EL (cell line): ENCODE measurements at places on chromosomes 7 and 10.
A peak's percentile ranks its signal among the peaks of the same experiment; 100 is the strongest.

DNA sequence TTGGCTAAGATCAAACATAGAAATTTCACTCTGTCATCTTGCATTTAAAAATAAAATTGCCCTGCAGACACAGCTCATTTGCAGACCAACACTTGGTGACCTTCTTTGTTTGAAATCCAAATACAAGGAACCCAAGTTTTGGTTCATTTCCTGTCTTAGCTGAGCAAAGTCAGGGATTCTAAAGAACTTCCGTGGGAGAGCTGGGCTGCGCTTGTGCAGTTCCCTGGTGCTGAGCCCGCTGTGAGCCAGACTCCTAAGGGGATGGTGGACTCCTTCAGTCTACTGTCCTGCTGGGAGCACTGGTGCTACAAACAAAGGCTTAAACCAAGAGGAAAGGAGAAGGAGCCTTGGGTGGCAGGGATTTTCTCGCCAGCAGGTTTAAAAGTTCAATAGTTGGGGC, 60.0 kb downstream of the MYOF start:
- no peak for DNase-seq

- DNase-seq: no peak
Measured at GRCh38 chr7:72335561-72336381, 76.4 kb downstream of the CALN1 start.

GRCh38 chr10:71270301-71271220, 48.5 kb upstream of the SLC29A3 start:
- DNase-seq: peak; percentile 77

DNA sequence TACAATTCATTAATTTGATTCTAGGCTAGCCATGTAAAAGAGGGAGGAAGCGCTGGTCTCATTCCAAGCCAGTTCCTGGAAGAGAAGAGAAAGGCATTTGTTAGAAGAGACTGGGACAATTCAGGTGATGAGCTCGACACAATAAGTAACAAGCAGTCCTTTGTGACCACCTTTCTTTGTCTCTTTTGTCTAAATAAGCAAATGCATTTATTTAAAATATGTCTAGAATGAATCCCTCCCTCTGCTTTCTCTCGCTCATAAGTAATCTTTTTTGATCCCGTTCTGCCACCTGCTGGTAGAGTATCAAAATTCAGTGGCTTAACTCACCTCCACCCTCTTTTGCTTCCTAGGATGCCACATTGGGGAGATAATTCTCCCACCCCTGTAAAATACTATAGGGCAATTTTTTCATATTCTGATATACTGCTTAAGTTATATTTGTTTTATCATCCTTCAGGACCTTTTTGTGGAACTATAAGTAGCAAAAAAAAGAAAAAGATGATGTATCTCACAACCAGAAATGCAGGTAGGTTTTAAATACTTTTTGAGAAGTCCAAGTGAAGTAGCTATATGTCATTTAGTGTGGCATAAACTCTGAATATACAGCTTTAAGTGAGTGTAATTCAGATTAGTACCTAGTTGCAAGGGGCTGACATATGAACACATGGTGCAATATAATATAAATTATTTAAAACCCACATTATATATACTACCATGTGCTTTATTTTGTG, 91.5 kb downstream of the GSDME start:
- peak; percentile 55 for DNase-seq

DNA sequence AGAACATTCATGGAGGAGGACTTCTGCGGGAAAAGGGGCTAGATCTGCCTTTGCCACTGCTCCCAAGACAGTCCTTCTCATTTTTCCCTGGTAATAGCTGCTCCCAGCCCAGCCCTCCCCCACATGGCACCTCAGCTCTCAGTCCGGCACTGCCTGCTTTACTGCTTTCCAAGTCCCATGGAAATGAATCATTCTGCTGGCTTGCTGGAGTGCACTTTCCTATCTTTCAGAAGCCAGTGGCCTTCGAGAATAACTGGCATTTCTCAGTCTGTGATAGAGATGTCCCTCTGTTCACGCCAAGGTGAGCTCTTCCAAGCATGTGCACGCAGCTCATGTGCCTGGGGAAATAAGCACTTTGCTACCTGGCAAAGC, 61.4 kb downstream of the SYPL1 start:
- DNase-seq: peak; percentile 58

- DNase-seq: no peak
Measured at GRCh38 chr10:78277314-78278057, 243.8 kb downstream of the RPS24 start.

- no peak for DNase-seq
Measured at GRCh38 chr7:135933509-135934188, 43.5 kb downstream of the MTPN start.

DNA sequence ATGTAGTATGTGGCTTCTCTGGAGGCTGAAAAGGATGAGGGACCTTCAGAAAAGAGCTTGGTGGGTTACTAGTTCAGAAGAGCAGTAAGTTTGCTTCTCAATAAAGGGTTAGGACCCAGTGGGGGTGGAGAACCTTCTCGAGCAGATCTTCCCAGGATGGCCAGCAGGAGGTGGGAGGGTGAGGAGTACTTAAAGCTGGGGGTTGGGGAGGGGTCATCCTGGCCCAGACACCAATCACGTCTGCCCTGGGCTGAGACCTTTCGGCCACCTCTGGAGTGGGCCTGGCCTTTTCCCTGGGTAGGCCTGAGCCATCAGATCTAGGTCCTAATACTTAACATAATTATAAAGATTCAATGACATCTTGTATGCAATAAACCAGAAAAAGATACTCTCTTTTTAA, 149.0 kb upstream of the TCF7L2 start:
- DNase-seq: no peak

GRCh38 chr10:118499186-118499585, 96.3 kb downstream of the PRLHR start:
- DNase-seq: no peak

DNA sequence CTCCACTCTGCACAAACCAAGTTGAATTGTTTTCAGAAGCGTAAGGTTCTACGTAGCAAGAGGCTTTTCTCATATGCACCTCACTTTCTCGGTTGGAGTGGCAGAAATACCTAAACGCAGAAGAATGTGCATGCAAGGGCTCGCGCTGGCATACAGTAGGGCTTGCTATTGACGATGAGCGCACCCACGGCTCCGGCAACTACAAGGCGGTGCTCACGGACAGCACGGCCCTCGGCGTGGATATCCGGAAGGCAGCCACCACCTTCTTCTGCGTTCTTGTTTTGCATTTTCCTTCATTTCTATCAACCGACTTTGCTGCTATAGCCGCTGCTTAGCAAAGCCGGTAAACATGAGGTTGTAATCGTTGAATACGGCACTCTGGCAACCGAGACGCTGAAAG, 51.1 kb upstream of the UBE3C start:
- no peak for DNase-seq

- DNase-seq: no peak
Measured at GRCh38 chr7:150924369-150924781, 53.7 kb downstream of the KCNH2 start.

DNA sequence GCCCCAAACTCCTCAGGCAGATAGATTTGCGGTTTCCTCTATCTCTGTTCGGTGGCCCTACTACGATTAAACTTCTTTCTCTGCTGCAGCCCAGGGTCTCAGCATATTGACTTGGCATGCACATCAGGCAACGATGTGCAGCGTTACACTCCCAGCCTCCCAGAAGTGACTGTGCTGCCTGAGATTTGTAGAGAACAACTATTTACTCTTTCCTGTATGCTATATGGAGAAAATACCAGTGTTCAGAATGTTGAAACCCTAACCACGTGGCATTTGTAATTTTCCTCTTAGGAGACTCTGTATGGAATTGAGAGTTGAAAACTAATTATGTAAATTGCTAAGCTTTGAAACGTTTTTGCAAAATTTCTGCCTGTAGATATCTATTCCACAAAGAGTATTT, 50.9 kb downstream of the GNAI1 start:
- DNase-seq: no peak

DNA sequence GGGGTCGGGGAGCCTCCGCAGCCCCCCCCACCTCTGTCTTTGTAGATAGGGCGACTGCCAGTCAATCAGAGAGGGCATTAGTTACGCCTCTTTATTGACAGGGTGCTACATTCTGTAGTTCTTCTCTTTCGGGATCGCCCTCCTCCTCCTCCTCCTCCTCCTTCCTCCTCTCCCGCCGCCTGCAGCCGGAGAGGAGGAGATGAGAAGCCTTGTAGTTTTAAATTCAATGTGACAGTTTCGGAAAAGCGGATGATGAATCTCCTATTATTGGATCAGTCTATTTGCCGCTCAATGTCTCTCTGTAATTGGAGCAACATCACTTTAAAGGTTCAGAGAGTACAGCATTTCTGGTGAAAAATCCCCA, 587 bp upstream of the UNCX start:
- no peak for DNase-seq

- DNase-seq: no peak
Measured at GRCh38 chr7:3558400-3558799, 257.3 kb downstream of the SDK1 start.

GRCh38 chr7:97373736-97374135, 256.2 kb downstream of the SDHAF3 start:
- DNase-seq: no peak

GRCh38 chr7:17495655-17496394, 197.4 kb downstream of the AHR start:
- no peak for DNase-seq

- no peak for DNase-seq
Measured at GRCh38 chr10:110613341-110613995, 30.7 kb upstream of the RBM20 start.

DNA sequence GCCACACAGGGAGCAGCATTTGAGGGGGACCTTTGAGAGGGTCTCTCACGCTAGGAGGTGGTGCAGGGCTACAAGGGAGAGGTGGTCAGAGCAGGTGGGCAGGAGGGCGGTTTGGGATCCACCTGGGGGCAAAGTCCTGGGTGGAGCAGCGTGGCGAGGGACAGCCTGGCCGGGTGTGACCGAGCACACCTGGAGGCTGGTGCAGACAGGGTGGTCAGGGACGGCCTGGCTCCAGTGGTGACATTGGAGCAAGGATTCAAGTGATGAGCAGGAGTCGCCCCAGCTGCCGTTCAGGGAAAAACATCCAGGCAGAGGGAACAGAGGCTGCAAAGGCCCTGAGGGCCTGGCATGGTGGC, 36.0 kb downstream of the CLIP2 start:
- DNase-seq: no peak

DNA sequence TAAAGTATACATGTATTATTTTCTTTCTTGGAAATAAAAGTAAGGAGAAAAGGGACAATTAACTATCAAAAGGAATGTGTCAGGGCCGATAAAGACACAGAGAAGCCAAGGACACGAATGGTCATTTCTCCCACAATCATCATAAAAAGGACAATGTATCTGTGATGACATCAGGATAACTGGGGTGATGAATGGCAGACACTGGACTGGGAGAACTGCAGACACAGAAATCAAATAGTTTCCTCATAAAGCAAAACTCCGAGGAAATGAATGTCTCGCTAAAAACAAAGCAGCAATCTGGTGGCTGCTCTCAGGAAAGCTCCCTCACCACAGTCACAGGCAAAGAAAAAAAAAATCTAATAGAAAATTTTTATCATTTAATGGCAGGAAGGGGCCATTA, 69.3 kb upstream of the NPY start:
- no peak for DNase-seq

GRCh38 chr7:81298951-81299666, 380.3 kb upstream of the SEMA3C start:
- DNase-seq: peak; percentile 96

- peak; percentile 11 for DNase-seq
Measured at GRCh38 chr10:28681291-28681763, 4.0 kb downstream of the BAMBI start.

- DNase-seq: peak; percentile 54
Measured at GRCh38 chr10:32207544-32207943, 139.4 kb downstream of the EPC1 start.

GRCh38 chr7:86123476-86123875, 520.2 kb upstream of the GRM3 start:
- no peak for DNase-seq

GRCh38 chr7:50197549-50197948, 104.5 kb upstream of the ZPBP start:
- no peak for DNase-seq

GRCh38 chr7:43533801-43534479, 49.0 kb upstream of the STK17A start:
- DNase-seq: peak; percentile 35

DNA sequence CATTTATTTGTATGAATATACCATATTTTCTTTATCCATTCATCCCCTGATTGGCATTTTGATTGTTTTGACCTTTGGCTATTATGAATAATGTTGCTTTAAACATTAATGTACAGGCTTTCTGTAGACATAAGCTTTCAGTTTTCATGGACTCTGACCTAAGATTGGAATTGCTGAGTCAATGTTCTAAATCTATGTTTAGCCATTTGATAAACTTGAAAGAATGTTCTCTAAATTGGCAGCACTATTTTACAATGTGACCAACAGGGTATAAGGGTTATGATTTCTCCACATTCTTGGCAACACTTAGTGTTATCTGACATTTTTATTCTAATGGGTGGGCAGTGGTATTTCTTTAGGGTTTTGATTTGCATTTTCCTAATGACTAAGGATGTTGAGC, 229.7 kb upstream of the ETV1 start:
- DNase-seq: no peak

- DNase-seq: no peak
Measured at GRCh38 chr10:107915215-107915610, 750.7 kb upstream of the SORCS1 start.

DNA sequence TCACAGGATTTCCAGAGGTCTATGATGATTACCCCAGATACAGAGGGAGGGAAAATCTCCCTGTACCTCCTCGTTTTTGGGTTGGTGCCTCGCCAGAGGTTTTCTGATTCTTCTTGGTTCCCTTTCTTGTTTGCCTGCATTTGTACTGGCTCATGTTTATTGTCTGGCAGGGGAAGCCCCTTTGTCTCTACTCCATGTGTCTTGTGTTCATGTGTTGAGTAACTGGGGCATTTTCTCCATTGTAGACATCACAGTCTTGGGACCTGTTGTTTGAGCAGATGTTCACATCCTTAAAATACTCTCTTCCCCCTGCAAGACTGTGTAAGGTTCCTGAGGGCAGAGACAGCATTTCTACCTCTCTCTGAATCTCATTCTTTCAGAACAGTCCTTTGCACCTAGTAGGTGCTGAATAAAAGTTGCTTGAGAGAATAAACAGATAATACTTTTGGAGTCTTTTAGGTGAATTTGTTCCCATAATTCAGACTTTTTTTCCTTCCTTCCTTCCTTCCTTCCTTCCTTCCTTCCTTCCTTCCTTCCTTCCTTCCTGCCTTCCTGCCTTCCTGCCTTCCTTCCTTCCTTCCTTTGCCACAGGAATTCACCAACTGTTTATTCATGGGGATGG, 25.1 kb downstream of the CDK14 start:
- no peak for DNase-seq

- peak; percentile 50 for DNase-seq
Measured at GRCh38 chr7:111763221-111763801, 201.0 kb upstream of the IMMP2L start.

DNA sequence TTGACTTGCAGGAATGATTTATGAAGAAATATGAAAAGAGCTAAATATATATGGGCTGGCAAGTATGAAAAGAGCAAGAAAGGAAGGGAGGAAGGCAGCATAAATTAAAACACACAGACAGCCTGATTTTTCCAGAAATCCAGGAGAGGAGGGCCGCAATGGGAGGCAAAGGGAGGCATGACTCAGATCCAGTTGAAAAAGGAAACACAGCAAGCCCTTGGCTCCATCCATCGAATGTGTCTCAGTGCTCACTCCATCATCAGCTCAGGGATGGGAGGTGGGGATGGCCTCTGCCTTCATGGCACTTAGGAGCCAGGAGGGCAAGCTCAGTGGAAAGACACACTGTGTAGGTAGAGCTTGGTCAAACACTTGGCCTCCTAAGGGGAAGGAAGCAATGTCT, 75.7 kb upstream of the PDZD8 start:
- DNase-seq: no peak
